ENCODE measurements at places on chromosomes 2 and 18.
A peak's percentile ranks its signal among the peaks of the same experiment; 100 is the strongest.

DNA sequence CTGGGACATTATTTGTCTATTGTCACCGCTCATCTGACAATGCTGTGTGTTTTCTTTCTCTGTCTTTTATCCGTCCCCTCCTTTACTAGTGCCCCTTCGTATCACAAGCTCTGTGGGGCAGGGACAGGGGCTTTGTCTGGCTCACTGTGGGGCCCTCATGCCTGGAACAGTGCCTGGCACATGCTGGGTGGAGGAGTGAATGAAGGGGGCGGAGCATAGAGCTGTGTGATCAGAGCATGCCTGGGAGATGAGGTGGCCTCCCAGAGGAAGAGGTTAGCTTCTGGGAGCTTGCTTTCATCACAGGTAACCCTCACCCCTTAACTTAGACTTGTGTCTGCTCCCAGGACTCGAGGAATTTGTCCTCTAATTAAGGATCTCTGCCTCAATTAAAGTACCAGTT, 16.4 kb downstream of the MTCL1 start:
- peak; percentile 71 for DNase-seq

- no peak for DNase-seq
Observed at GRCh38 chr18:74595431-74595830, 2.2 kb upstream of the ZNF407 start.

GRCh38 chr2:99279969-99280695, 20.9 kb downstream of the LYG1 start:
- no peak for DNase-seq

- no peak for DNase-seq
Observed at GRCh38 chr2:235463893-235464292, 29.9 kb upstream of the AGAP1 start.

GRCh38 chr18:23650968-23651927, 11.5 kb downstream of the ANKRD29 start:
- DNase-seq: peak; percentile 90
